ENCODE measurements at places on chromosomes 5 and 9. TPM values are rescaled to one million over a fixed set of nuclear protein-coding genes. Genes with fewer than 3 reads are reported as not detected.

HTR1A gene
- not detected for total RNA-seq

RGS7BP gene
- 3.4 TPM for total RNA-seq

C8G gene
- total RNA-seq: not detected

PCDHA4 gene
- 0.31 TPM for total RNA-seq

PLPP6 gene
- total RNA-seq: 5.3 TPM

PCDHA7 gene
- 0.47 TPM for total RNA-seq

CFAP77 gene
- total RNA-seq: not detected

FGFR4 gene
- total RNA-seq: 7.3 TPM

RASGRF2 gene
- total RNA-seq: 5.1 TPM

CDH12 gene
- total RNA-seq: not detected

GCNT4 gene
- total RNA-seq: 4.9 TPM

PALM2AKAP2 gene
- total RNA-seq: 8.2 TPM

GFPT2 gene
- 38.2 TPM for total RNA-seq

DNA sequence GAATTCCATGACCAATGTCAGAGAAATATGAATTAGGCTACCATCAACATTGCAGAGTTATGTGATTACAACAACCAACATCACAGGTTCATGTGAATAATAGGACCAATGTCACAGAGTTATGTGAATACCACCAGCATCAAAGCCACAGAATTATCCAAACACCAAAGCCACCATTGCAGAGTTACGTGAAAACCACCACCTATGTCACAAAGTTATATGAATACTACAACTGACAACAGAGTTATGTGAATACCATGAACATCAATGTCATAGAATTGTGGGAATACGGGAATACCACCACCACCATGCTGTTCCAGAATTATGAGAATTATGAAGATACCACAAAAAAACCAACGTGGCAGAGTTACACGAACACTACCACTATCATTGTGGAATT, 64.8 kb downstream of the SHC3 start:
- ATAC-seq: no peak

DNA sequence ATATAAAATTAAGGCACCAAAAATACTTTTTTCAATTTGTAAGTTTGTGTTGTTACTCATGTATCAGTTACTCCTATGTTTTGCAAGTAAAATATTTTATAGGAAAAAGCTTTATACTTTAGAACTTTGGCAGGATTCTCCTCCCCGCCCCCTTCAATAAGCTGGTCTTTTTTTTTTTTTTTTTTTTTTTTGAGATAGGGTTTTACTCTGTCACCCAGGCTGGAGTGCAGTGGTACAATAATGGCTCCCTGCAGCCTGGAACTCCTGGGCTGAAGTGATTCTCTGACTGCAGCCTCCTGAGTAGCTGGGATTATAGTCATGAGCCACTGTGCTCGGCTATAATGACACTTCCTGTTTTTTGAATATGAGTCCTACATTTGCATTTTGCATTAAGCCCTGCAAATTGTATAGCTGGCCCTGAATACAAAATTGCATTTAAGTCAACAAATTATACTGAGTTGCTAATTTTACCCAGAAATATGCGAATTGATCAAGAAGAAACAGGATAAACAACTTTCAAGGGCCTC, 192.9 kb downstream of the PIK3R1 start:
- ATAC-seq: no peak

DNA sequence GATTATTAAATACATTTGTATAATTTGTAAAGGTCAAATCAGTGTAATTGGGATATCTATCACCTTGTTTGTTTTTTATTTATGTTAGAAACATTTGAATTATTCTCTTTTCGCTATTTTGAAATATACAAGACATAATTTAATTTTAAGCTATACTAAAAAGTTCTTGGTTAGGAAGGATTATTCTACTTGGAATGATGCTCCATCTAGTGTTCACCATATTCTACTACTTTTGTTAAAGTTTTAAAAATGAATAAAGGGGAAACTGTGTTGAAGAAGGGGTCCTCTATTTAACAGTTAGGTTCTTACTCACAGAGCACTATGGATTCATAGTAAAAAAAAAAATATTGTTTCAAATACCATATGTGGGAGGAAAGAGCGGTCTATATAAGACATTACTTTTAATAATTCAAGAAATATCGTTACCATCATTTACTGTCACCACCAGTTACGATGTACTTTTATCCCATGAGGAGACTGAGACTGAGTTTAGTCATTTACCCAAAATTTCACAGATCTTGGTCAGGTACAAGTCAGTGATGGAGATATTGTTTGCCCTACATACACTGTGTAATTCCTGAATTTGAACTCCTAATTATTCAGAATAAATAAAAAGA, 6.3 kb upstream of the STOM start:
- ATAC-seq: no peak

DNA sequence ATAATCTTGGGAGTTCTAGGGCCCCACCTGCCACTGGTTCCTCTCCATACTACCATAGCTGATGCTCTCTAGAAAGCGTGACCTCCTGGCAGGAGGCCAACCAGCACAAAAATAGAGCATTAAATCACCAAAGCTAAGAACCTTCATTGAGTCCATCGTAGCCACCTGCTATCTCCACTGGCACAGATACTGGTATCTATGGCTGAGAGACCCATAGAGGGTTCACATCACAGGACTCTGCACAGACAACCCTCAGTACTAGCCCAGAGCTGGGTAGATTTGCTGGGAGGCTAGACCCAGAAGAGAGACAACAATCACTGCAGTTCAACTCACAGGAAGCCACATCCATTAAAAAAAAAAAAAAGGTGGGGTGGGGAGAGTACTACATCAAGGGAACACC, 509.1 kb downstream of the DTWD2 start:
- no peak for ATAC-seq

GRCh38 chr5:34639852-34640626, 16.1 kb upstream of the RAI14 start:
- ATAC-seq: no peak

DNA sequence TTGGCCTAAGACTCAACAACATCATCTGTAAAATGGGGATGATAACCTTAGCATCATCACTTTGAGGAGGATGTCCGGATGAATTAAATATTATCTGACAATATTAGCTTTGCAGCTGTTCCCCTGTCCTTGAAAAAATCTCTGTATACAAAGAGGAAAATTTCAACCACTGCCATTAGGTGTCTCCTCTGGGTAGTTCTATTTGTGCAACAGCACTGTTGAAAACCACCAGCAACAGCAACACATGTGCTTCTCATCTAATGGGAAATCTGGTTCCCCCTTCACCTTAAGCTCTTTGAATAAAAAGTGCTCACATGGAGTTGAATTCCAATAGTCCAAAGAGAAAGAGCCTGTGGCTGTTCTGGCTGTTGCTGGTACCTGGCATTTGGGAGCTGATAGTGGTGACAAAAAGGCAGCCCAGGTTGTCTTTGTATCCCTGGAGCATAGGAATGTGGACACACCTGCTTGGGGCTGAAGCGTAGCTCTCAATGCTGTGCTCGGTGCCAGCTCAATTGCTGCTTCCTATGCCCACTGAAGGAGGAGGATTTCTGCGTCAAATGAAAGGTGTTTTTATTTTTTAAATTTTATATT, 322.1 kb upstream of the MSX2 start:
- ATAC-seq: no peak

- no peak for ATAC-seq
These were observed 34.1 kb downstream of the PAPPA start for GRCh38 chr9:116187570-116188170.

DNA sequence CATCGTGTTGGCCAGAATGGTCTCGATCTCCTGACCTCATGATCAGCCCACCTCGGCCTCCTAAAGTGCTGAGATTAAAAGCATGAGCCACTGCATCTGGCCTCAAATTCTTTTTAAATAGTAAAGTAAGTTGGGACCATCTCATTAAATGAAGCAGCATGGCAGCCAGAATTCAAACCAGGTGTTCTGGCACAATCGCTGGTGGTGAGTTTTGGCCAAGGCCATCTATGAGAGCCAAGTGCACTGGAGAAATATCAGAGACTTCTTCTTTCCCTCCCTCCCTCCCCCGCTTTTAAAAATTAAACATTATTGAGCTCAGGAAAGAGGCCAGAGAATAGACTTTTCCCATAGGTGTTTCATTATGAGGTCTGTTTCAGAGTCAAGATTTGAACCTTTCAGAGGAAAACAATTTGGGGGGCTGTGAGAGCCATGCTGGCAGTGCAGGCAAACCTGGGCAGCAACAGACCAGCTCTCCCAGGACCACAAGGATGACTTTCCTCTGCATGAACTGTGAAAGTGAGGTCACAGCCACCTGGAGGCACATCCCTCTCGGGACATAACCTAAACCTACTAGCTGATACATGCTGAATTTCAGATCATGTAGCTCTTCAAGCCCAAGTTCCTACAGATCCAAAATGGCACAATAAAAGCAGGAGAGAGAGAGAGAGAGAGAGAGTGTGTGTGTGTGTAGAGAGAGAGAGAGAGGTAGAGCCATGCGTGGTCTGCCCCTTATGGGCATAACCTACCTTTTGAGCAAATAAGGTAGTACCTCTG, 94.6 kb upstream of the DMRT1 start:
- no peak for ATAC-seq

DNA sequence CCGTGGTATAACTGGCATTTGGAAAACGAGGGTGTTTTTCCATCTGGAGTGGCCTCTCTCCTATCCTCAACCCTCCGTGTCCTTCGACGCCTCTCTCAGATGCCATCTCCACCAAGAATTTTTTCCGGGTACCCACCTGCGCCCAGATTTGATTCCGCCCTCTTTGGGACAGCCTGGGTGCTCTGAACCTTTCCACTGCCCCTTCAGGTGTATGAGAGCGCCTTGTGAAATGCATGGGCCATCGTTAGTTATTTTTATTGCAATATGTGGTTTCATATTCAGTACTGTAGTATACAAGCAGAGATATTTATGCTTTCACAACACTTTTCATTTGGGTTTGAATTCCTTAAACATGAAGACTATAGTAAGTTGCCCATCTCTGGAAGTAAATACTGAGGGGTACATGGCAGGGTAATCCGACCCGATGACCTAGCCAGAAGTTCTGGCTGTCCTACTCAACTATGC, 78.2 kb upstream of the IFNE start:
- no peak for ATAC-seq

GRCh38 chr9:129604056-129604765, 16.7 kb downstream of the C9orf50 start:
- no peak for ATAC-seq

GRCh38 chr5:157312492-157312891, 46.6 kb downstream of the CYFIP2 start:
- ATAC-seq: peak; percentile 64

- ATAC-seq: no peak
These were observed 19.8 kb upstream of the ALDH1A1 start for GRCh38 chr9:72972636-72973035.

GRCh38 chr5:140249536-140249935, 53.4 kb downstream of the PFDN1 start:
- ATAC-seq: no peak

DNA sequence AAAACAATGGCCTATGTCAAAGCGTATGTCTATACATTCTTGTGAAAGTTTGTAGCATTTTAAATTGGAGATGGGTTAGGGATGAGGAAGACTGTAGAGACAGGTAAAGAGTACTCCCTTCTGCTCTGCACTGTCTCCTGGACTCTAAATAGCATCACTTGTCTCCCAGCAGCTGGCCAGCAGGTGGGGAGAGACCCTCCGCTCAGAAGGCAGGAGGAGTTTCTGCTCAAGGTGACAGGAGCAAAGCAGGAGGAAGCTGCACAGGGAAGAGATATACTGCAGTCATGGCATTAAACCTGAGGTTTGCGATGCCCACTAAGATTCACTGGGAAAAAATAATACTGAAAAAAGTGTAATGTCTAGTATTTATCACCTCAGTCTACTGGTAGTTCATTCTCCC, 10.7 kb upstream of the ASTN2 start:
- no peak for ATAC-seq

- ATAC-seq: no peak
These were observed 14.2 kb upstream of the MACIR start for GRCh38 chr5:103244398-103244797.

DNA sequence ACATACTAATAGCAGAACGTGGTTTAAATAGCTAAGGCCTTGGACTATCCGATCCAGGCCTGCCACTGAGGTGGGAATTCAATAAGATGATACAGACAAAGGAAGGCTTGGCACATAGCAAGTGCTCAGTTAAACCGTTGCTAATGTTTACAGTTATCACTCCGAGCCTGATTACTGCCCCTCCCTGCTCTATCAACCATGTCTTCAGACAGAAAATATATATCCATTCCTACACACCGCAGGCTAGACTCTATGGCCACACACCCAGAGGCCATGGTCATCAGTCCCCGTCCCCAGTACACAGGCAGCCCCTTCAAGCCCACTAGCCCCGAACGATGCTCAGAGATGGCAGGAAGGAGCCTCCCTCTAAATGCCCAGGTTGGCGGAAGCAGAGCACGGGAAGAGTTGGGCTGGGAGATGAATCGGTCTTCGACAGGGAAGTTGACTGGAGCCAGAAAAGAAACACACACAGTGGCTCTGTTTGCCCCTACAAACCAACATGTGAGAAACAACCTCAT, 49.7 kb upstream of the STXBP1 start:
- ATAC-seq: no peak

GRCh38 chr5:2740051-2740875, 11.2 kb downstream of the IRX2 start:
- no peak for ATAC-seq

- no peak for ATAC-seq
These were observed 180.5 kb downstream of the PIK3R1 start for GRCh38 chr5:68395926-68396511.

- ATAC-seq: no peak
These were observed 1016.3 kb upstream of the CTNND2 start for GRCh38 chr5:12920527-12920926.

DNA sequence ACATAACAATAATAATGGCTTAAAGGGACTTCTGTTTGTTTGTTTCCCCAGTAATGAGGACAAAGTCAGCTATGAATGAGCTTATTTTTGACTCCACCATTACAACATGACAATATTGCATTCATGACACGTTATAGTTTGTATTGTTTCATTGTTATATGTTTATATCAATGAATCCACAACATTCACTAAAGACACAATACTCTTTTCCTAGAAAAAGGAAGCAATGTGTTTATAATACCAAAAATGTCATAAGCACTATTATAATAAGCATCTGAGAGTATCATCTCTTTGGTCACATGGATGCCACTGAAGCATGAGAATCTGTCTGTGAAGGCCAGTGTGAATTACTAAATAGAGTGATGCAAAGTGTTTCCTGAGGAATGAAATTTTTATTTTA, 1026.9 kb upstream of the C9orf72 start:
- ATAC-seq: no peak

- ATAC-seq: no peak
These were observed 376.9 kb downstream of the DTWD2 start for GRCh38 chr5:118611332-118611945.

- peak; percentile 32 for ATAC-seq
These were observed 24.6 kb downstream of the NR2F1 start for GRCh38 chr5:93607367-93608258.

- ATAC-seq: no peak
These were observed 1047.6 kb upstream of the ACO1 start for GRCh38 chr9:31336841-31337240.

- ATAC-seq: no peak
These were observed 528.0 kb upstream of the NMUR2 start for GRCh38 chr5:152933056-152933455.
